ENCODE measurements at places on chromosomes 5 and 9.

DNA sequence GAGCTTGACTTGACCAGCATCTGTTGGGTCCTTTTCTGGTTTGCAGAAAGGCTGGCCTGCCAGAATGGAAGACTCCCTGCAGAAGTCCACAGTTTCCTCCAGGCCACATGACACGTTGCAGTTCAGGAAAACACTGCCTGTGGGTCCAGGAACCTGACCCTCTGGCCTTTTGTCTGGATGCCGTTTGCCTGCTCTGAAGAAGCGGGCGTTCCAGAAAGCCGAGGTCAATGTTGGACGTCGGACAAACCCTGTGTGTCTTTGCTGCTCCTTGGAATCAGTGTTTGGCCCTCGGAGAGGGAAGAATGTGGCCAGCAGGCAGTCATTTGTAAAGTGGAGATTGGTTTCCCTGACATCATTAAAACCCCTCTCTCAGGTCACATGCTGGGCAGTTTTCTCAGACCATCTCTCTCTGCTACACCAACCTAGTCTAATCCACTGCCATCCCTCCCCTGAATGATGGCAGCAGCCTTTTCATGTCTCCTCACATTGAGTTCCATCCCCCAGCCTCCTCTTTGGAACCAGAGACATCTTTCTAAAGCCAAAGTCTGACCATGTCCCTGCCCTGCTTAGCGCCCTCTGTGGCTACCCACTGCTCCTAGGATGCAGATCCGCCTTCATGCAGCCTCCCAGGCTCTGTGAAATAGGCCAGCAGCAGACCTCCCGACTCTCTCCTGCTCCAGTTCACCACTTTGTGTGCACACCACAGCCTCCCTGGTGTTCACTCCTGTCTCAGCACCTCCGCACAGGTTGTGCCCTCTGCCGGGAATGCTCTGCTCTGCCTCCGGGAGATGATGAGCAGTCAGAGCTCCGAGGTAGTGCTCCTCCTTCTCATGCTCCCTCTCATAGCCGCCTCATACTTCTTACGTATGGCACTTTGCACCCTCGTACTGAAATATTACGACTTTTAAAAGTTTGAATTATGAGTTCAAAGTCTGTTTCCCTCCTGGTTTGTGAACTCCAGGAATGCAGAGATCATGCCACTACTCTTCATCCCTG is 75.6 kb downstream of the RALGPS1 start:
- no peak for DNase-seq

DNA sequence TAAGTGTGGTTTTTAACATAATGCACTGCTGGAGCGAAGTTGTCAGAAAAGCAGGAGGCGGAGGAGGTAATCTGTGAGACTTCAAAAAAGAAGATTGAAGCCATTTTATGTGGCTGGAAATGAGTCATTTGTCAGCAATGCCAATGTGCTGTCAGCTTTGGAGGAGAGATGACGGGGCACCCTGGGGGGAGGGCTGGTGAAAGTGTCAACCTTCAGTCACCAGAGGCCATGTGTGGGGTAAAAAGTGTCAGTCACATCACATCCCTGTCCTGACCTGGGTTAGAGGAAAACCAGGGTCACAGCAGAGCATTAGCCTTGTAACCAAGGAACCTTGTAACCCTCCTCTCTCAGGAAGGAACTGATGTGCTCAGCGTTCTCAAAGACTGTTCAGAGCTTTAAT is 59.1 kb downstream of the TLR4 start:
- DNase-seq, result no peak

DNA sequence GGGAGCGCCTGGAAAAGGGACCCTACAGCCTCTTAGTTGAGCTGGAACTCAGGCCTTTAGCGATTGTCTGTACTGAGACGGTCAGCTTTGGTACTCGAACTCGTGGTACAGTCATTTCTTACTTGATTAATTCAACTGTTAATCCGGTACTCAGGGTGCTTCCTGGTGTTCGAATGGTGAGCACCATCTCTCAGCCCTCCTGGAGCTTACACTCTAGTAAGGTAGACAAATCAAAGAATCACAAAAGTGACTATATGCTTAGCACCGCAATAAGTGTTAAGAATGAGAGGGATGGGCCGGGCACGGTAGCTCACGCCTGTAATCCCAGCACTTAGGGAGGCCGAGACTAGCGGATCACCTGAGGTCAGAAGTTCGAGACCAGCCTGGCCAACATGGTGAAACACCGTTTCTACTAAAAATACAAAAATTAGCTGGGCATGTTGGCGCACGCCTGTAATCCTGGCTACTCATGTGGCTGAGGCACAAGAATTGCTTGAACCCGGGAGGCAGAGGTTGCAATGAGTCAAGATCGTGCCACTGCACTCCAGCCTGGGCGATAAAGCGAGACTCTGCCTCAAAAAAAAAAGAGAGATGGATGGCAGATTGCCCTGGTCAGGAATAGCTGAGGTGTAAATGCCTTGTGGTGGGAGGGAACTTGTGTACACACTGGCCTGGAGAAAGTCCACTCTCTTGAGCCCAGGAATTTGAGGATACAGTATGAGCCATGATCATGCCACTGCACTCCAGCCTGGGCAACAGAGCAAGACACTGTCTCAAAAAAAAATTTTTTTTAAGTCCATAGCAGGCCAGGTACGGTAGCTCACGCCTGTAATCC is 981 bp downstream of the TCOF1 start:
- no peak for DNase-seq

- DNase-seq, result no peak
Measured at GRCh38 chr5:140363631-140364471, 3.9 kb downstream of the SLC4A9 start.

DNA sequence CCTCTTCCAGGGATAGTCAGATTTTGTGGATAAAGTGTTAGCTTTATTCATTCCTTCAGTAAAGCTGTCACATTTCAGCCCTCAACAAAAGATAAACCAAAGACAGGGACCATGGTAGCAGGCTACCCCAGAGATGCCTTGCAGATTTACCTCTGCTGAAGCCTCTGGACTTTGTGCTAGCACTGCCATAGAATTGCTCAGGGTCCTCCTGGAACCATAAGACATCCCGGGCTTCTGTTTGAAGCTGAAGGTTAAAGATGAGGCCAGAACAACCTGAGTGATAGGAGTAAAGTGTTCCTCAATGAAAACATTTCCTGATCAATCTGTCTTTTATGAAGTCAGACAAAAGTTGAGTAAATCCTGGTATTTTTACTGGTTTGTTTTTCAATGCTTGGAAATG is 57.5 kb upstream of the ARL15 start:
- no peak for DNase-seq

GRCh38 chr5:179509239-179509638 is 41.1 kb upstream of the RUFY1 start:
- no peak for DNase-seq

DNA sequence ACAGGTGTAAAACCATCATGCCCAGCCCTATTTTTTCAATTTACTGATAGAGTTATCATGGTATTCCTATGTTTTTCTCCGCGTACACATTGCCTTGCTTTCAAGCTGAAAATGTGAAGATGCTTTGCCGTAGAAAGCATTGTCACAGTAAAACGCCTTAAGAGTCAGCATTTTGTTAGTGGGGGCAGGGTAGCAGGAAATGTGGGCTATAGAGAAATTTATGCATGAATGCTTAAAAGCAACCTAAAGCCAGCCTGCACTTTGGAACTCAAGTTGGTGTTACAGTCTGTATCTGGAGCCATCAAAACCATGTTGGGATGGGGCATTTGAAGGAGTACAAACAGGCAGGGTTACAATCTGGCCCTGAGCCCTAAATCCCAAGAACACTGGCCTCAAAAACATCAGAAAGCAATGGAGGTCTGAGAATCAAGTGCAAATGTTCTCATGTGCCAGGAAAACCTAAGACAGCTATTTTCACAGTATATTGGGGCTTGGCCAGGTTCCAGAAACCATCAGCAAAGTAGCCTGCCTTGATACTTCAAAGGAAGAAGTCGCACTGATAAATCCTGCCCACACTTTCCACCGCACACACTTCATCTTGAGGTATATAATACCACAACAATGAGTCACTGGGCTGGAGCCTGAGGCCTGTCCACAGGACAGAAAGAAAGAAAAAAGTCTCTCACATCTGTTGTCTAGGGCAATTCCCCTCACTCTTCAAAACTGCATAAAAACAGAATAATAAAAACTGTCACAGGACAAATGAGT is 313.8 kb downstream of the ENC1 start:
- peak; percentile 17 for DNase-seq

DNA sequence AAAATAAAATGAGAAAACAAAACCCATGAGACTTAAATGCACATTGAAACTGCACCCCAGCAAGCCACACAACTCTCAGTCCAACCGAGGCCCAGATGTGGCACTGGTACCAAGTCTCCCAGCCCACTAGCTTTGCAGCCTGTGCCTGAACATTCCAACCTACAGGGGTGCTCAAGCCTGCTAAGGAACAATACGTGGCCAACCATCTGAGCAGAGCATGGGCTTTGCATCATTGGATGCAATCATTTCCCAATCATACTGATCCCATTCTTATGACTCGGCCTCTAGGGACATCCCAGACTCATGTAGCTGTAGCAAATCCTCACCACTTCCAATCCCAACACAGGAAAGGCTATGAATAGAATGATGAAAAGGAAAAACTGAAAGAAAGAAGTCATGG is 297.2 kb downstream of the SPOCK1 start:
- no peak for DNase-seq

DNA sequence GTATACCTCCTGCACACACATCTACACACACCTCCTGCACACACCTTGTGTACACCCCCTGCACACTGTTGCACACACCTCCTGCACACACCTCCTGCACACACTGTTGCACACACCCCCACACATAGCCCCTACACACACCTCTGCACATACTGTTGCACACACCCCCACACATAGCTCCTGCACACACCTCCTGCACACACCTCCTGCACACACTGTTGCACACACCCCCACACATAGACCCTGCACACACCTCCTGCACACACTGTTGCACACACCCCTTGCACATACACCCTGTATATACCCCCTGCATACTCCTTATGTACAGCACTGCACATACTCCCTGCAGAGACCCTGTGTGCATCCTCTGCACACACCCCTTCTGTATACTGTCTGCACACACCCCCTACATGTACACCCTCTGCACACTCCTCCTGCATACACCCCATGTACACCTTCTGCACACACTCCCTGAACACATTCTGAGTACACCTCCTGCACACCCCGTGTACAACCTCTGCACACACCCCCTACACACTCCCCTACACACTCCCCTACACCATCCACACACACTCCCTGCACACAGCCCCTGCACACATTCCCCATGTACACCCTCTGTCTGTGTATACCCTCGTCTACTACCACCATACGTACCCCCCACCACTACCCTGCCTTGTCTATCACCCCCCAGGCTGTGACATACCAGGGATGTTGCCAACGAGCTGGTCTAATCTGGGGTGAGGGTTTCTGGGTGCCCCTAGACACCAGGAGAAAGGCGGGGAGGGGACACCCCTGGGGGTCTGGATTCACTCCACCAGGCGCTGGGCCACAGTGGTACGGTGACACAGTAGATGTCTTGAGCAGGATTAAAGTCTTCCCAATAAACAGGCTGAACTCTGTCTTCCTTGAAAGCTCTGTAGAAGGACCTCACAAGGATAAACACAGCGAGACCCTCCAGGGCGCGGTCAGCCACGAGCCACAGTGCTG is 1.1 kb upstream of the CEP72 start:
- DNase-seq, result no peak

GRCh38 chr5:15354021-15354420 is 146.0 kb upstream of the FBXL7 start:
- no peak for DNase-seq

- DNase-seq, result no peak
Measured at GRCh38 chr5:8079056-8079455, 210.1 kb downstream of the MTRR start.

GRCh38 chr5:104937598-104937997 is 1375.0 kb upstream of the NUDT12 start:
- DNase-seq, result no peak

DNA sequence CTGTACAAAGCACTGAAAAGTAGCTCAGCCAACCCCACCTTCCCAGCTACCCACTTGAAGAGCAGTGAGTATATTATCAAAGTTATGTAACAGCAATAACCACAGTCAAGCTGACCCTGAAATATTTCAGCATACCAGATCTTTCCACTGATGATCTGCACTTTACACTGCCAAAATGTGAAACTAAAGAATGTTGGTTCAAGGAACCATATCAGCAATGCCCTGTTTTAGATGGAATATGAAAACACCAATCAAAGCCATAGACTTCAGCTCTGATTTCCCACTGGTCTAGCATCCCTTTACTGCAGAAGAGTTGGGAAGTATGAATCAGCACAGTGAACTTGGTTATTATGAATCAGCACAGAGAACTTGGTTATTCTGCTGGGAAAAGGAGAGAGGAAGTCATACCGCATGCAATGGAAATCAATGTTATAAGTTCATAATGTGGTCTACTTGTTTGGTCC is 20.0 kb downstream of the CEMIP2 start:
- DNase-seq, result no peak

GRCh38 chr5:143448518-143448917 is 45.0 kb upstream of the NR3C1 start:
- DNase-seq, result no peak

GRCh38 chr9:19782005-19782404 is 6.8 kb downstream of the SLC24A2 start:
- no peak for DNase-seq

GRCh38 chr5:78574131-78574673 is 74.4 kb downstream of the LHFPL2 start:
- no peak for DNase-seq

DNA sequence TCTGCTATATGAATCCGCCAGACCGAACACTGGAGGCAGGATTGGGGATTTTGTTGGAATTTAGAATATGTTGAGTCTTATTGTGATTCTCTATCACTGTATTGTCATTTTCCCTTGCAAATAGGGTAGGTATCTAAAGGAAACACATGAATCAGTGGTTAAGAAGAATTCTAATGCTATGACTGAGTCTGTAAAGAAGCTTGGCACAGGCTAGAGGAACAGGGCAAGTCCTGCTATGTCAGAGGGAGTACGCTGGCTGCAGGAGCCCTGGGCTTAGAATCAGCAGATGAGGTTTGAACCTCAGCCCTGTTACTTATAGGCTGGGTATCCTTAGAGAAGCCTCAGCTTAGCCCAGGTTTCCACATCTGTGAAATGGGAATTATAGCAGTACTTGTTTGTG is 198.1 kb downstream of the NR3C1 start:
- no peak for DNase-seq

- DNase-seq, result no peak
Measured at GRCh38 chr5:150066436-150066835, 19.9 kb downstream of the CSF1R start.

DNA sequence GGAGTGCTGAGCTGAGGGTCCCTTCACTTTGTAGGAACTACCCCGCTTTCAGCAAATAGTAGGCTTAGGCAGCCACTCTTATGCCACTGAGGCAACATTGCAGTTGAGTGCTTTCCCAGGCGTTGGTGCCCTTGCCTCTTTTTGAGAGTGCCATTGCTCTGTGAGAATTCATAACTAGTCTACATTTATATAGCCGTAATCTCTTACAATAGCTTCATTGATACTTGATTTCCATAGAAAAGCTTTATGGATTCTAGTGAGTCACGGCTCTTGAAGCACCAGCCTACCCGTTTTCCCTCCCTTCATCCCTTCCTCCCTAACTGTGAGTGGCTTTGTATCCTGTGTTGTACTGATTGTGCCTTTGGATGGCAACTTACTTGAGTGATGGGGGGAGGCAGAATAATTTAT is 283.9 kb downstream of the AOPEP start:
- no peak for DNase-seq

Measured in NCI-H1105 treated with DMSO at 0.1 percent for 48 hours (cell line).